Regular cardiac myocyte (primary cell): ENCODE measurements at places on chromosomes 1 and 21. TPM values are rescaled to one million over a fixed set of nuclear protein-coding genes. Genes with fewer than 3 reads are reported as not detected.

The DIPK1A gene
- total RNA-seq, result 20.1 and 27.9 TPM in 2 replicates

The AKR7A3 gene
- 0.19 and 0.28 TPM in 2 replicates for total RNA-seq

The PLEKHA6 gene
- under 0.01 TPM in 2 replicates for total RNA-seq

The OLFML3 gene
- total RNA-seq, result 7.5 and 26.2 TPM in 2 replicates

The ATP6V1G3 gene
- not detected in 2 replicates for total RNA-seq

The FCAMR gene
- total RNA-seq, result under 0.01 TPM in 1 of 2 replicates, not detected in the other

The AIM2 gene
- not detected in 2 replicates for total RNA-seq

The PDE9A gene
- 1.3 and 2.0 TPM in 2 replicates for total RNA-seq

The DPT gene
- under 0.01 TPM in 1 of 2 replicates, not detected in the other for total RNA-seq

The PPT1 gene
- total RNA-seq, result 38.6 and 59.4 TPM in 2 replicates

The ZMYND12 gene
- 0.38 and 1.4 TPM in 2 replicates for total RNA-seq
